ENCODE measurements at places on chromosomes 2 and 18.

DNA sequence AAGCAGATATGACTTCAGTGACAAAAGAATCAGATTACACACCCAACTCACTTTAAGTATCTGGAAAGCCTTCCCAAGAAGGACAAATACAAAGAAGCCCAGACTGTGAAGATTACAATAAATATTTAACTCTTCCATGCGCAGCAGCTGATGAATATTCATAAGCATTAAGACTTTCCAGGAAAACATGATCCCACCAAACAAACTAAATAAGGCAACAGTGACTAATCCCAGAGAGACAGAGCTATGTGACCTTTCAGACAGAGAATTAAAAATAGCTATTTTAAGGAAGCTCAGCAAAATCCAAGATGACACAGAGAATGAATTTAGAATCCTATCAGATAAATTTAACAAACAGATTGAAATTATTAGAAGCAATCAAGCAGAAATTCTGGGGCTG, 108.2 kb upstream of the UBE2E3 start:
- no peak for DNase-seq

- DNase-seq = peak; percentile 90
Observed at GRCh38 chr18:23529604-23530003, 26.3 kb downstream of the RMC1 start.

DNA sequence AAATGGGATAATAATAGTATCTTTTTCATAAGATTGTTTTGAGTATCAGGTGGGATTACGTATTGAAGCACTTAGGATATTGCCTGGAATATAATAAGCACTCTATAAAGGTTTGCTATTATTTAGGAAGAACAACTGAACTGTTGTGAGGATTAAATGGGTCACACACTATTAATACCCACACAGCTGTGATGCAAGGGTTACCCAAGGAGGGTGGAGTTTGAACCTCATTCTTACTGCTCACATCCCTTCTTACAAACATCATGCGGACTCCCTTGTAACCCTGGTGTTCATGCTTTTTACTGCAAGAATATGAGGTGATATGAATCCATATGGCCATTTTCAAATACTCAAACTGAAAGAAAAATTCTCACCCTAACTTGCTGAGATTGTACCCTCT, 113.5 kb downstream of the KCTD1 start:
- no peak for DNase-seq

DNA sequence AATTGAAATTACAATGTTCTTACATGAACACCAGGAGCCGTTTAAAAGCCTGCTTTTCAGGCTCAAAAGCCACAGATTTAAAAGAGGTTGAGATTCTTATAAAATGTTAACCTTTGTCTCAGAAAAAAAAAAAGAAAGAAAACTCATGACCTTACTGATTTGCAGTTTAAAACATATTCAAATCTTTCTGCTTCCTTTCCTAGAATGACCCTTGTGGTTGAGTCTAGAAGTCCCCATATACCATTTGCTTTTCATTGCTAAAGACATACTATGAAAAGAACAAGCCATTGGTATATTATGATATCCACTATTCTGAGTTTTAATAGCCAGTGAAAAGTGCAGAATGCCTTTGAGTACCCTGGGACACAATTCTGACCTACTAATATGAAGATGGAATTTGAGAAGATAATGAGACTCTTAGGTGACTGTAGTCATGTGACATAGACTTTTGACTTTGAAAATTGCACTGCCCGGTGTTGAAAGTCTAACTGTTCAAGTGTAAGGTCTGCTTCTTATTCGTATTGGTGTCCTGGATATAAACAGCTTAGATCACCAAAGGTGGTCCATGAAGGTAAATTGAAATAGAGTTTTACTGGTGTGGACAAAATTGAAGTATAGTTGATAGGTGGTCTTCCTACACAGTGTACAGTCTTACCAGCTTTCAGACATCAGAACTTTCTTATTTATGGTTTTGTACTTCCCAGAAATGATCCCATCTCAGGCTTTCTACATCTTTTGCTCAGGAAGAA, 117.0 kb downstream of the DOCK10 start:
- DNase-seq = no peak

GRCh38 chr18:48545757-48546321, 7.0 kb downstream of the CTIF start:
- no peak for DNase-seq

DNA sequence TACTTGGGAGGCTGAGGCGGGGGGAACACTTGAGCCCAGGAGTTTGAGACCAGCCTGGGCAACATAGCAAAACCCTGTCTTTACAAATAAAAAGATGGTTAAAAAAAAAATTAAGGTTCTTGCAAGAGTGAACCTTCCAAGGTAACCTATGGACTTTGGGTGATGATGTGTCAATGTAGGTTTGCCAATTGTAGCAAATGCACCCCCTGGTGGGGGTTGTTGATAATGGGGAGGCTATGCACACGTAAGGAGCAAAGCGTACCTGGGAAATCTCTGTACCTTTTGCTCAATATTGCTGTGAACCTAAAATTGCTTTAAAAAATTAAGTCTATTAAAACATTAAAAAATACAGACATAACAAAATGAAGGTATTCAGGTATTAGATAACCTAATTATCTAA, 70.4 kb downstream of the CWC22 start:
- DNase-seq = no peak

DNA sequence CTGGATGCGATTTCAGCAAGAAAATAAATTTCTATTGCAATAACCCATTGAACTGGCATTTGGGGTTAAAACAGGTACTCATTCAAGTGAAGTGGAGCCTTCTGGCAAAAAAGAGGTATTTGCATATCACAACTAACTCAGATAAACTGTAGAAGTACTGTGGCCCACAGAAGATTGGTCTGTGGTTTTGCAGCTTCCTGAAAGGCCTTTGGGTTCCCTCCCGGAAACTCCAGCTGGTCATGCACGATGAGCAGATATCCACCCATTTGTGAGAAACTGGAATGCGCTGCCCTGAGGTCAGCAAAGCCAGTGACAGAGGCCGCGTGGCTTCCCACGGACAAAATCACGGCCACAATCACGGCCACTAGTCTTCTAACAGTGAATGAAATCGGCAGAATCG, 106.3 kb downstream of the EPHA4 start:
- DNase-seq = peak; percentile 45

GRCh38 chr18:48957616-48958015, 6.9 kb upstream of the SMAD7 start:
- DNase-seq = no peak

- DNase-seq = no peak
Observed at GRCh38 chr2:149383340-149383739, 53.0 kb downstream of the LYPD6 start.

- DNase-seq = peak; percentile 64
Observed at GRCh38 chr18:34707670-34708069, 2.4 kb upstream of the DTNA start.

DNA sequence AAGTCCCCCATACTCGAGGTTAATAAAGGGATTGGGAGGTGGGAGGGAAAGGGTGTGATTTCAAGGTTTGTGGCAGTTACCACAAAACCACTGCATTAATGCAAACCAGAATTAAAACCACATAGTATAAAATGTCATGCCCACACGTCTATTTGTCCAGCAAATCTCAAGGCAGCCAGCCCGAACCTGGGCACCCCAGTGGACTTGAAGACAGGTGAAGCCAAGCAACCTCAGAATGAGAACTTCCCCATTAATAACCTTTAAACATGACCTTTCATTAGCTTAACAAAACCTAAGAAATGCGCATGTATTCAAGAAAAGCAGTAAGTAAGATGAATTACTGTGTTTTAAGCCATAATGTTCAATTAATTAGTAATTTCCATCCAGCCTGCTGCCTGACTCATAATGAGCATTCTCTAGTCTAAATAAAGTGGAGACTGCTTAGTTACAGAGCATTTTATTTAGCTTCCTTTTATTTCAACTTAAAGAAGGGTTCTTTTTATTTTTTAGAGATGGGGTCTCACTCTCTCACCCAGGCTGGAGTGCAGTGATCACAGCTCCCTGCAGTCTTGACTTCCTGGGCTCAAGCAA, 229.6 kb downstream of the FAM210A start:
- no peak for DNase-seq

DNA sequence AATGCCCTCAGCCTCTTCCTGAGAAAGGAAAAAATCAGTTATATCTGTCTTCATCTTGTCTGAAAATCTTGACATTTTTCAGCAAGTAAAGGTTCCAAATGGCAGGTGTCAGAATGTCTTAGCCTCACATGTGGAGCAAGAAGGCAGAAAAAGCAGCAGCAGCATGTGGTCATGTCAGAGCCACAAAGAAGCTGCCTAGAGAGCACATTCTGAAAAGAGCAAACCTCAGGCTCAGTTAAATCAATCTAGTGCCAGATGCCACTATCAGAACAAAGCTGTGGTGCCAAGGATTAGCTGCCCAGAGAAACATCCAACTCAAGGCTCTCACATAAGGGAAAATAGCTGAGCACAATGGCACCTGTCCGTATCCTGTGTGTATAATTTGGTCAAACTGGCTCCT, 105.9 kb downstream of the SRBD1 start:
- DNase-seq = no peak

All from RCC 7860 (cell line).